ENCODE measurements at places on chromosomes 11 and 22.

GRCh38 chr11:63937713-63938478 lies 906 bp upstream of the NAA40 start:
- no peak for DNase-seq

DNA sequence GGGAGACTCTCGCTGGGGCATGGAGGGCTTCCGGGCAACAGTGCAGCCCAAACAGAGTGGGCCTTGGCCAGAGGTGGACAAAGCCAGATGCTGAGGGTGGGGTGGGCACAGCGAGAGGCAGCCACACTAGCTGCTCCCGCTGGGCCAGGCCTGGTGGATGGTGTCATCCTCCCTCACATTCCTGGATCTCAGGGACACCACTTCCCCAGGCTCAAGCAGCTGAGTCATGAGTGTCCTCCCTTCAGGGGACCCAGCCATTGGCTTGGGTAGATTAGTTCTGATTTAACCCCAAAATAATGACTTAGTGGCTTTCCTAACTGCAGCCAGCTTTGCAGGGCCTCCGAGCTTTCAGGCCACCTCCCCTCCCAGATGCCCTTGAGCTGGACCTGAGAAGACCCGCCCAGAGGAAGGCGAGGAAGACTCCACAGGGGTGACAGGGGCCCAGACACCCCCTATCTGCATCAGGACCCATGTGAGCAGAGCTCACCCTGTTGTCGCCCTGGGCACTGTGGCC lies 25.9 kb upstream of the WNT7B start:
- DNase-seq = no peak

DNA sequence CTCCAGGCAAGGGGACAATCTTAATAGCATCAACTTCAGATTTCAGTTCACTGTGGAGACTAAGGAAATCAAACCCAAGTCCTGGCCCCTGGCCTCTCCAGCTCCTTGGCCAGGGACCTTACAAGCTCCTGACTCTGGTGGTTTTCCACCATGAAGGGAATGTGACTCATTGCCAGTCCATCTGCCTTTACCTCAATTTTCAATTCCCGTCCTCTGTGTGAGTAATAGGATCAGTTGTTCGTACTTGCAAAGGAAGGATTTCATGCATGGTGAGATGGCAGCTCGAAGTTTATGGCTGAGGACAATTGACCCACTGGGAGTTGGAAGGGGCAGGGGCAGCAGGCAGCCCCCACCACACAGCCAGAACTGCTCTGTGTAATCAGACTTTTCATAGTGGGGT lies 42.5 kb downstream of the INSC start:
- no peak for DNase-seq

DNA sequence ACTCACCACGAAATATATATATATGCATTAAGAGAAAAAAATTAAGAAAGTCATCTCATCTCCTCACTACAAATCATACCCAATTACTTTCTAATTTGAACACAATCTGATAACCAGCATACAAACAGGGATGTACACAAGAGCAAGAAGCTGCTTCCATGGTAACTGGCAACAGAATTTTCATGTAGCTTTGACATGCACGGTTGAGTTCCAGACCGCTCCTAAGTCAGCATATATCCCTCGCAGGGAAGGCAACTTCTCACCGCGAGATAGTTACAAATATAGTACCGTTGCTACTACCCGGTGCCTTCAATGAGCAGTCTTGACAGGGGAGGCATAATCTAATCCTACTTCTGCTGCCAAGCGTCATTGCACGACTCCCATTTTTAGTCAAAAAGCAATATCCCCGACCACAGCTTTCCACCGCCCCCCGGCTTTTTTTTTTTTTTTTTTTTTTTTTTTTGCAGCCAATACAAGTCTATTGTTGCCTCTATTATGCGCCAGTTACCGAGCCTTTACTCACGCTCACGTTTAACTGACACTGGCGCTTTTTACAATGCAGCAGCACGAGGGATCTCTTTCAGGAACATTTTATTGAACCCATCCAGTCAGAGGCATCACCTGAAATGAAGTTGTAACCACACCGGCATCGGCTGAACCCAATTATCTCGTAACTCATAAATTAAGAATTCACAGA lies 2.2 kb downstream of the CADM1 start:
- no peak for DNase-seq

DNA sequence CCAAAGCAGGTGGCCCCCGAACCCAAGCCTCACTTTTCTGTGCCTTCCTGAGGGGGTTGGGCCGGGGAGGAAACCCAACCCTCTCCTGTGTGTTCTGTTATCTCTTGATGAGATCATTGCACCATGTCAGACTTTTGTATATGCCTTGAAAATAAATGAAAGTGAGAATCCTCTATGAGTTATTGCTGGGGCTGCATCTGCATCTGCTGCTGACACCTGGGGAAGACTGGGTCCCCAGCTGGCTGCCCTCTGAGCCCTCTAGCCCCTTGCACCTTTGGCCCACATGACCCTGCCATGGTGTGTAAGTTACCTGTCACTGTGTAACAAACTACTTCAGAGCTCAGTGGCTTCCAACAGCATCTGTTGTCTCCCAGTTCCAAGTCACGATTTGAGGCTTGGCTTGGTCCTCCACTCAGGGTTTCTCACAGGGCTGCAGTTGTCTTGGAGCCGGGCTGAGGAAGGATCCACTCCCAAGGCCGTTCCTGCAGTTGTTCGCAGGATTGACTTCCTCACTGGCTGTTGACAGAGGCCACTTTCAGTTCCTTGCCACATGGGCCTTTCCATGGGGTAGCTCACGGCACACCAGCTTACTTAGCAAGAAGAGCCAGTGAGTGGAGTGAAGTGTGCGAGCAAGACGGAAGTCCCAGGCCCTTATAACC lies 13.5 kb upstream of the UVRAG start:
- DNase-seq = no peak
